ENCODE measurements at places on chromosomes 3 and 15.

DNA sequence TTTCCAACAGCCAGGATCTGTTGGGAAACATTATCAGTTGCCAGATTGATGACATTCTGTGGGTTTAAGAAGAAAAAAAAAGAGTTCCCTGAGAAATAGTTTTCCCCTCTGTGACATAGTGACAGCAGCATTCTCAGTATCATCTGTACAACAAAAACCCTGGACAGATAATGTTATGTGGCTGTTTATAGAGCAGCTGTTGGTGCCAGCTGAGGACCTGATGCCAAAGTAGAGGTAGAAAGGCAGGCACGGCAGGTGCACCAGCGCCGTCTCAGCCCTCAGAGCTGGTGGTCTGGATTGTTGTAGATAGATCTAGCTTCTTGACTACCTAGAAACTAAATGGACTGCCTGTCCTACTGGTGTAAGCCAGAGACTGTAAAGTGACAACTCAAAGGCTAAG, 56.2 kb upstream of the FILIP1L start:
- DNase-seq: no peak

DNA sequence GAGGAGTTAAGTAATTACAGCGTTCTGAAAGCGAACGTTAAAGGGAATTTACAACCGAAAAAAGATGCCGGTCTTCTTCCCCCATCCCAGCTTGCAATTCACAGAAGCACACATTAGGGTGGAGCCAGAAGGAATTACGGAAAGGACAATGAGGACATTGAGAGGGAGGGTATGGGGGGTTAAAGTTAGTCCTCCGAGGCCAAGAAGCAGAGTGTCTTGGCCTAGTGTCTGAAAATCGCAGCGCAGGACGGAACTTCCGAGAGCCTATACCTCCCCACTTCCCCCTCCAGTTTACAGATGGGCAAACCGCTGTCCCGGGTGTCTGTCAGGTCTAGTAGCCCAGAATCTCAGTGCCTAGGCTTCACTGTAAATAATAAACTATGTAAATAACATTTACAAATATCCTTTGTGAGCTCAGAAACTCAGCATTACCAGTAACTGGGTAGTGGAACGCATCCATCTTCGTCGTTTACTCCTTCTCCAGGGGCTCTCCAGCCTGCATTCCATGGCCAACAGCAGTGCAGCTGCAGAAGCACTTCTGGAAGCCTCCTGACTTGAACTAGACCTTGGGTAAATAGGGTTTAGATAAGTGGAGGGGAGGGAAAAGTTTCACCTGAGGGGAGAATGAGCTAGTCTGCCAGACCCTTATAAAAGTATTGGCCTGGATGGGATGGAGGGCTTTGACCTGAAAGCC, 922 bp downstream of the ADPRH start:
- DNase-seq: peak; percentile 68

DNA sequence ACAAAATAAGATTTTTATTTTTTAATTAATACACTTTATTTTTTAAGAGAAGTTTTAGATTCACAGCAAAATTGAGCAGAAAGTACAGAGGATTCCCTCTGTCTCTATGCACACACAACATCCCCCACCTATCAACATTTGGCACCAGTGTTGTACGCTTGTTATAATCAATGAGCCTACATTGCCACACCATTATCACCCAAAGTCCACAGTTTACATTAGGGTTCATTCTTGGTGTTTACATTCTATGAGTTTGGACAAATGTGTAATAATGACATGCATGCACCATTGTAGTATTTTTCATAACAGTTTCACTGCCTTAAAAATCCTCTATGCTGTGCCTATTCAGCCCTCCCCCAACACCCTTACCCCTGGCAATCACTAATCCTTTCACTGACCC, 51.3 kb upstream of the TTBK2 start:
- no peak for DNase-seq

DNA sequence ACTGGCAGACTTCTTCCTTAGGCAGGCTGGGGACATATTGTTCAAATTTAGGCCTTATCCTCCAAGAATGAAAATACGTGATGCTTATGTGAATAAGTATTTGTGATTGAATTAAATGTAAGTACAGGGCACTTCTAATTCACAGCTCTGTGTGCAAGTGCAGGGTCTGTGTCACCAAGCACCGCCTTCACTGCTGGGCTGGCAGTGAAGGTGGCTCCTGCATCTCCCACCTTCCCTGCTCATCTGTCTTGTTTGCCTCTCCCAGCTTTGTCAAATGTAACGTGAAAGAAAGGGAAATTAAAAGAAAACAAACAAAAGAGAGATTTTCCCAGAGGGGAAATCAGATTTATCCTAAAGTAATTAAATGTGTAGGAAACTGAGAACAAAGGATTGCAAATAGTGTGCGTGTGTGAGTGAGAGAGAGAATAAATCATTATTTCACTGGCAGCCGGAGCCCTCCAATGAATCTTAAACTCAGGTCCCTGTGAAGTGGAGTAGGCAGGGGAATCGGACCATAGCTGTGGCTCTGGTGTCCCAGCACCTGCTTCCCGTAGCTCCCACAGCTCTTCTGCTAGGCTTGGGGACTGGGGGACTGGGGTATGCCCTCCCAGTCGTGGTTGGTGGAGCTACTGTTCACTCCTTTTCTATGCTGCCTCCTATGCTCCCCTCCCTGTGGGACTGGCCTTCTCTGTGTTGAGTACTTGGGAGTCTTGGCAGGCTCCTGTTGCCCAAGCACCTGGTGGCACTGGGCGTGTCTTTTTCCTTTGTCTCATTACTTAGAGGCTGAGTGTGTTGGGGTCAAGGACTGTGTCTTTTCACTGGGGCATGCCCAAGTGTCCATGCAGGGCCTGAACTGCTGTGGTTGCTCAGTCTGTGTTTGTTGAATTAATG, 222.2 kb downstream of the EPHB1 start:
- no peak for DNase-seq

- DNase-seq: no peak
Measured at GRCh38 chr15:67006083-67007065, 59.0 kb upstream of the SMAD3 start.

DNA sequence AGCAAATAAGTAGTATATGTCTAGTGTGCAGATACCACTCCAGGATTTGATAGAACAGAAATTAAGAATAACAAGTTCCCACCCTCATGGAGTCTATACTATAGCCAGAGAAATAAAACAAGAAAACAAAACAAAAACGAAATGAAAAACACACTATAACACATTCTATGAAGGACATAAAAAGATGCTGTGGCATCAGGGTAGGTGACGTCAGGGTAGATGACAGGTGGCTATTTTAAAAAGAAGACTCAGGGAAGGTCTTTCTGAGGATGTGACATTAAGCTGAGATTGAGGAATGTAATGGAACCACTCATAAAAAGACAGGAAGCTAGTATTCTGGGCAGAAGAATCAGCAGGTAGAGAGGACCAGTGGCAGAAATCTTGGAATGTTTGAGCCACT, 469.6 kb downstream of the RAP2B start:
- DNase-seq: no peak

DNA sequence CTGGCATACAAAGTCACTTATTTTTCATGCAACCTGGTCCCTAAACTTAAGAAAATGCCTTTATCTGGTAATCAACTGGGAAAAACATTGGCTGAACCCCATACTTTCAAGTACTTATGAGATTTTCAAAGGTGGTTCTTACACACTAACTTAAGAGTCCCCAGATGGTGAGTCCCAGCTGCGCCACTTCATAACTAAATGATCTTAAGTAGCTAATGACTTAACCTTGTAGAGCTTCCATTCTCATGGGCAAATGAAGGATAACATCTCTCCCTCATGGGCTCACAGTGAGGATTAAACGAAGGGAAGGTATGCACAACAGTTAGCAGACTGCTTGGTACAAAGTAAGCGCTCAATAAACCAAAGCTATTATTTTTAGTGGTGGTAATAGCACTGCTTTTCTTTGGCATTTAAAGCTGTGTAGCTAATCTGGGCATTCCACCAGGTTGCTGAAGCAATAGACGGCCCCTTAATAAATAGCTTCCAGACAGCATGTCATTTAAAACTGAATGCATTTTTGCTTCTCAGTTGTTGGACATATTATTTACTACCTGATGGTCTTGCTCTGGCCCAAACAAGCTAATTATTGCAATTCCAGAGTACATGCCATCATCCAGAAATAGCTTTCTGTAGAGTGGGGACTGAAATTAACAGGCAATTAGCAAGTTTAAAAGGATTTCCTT, 55.4 kb downstream of the LIPC start:
- no peak for DNase-seq

GRCh38 chr3:119343719-119344118, 49.5 kb downstream of the ARHGAP31 start:
- DNase-seq: peak; percentile 42

DNA sequence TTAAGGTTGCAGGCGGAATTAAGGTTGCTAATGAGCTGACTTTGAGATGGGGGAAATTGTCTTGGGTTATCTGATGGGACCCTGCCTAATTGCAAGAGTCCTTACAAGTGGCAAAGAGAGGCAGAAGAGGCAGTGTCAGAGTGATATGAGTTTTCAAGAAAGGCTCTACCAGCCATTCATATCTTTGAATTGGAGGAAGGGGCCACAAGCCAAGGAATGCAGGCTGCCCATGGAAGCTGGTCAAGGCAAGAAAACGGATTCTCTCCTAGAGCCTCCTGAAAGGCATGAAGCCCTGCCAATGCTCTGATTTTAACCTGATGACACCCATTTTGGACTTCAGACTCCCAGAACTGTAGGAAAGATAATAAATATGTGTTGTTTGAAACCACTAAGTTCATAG, 20.6 kb upstream of the SMAD6 start:
- DNase-seq: no peak

DNA sequence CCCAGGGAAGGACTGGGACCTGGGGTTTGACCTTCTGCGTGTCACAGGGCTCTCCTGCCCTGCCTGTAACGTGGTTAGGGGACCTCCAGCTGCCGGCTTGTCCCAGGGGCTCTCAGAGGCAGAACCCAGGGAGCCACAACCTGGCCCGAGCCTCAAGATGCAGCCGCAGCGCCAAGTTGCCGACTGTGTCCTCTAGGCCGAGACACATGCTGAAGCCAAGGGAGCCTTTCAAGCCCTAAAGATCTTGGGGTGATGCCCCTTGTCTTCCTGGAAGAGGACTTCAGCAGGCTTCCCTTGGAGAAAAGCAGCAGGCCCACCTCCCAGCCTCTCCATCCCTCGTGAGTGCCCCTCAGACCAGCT, 7.2 kb downstream of the DNAJB8 start:
- no peak for DNase-seq

- no peak for DNase-seq
Measured at GRCh38 chr3:72437661-72438406, 410.4 kb downstream of the SHQ1 start.

DNA sequence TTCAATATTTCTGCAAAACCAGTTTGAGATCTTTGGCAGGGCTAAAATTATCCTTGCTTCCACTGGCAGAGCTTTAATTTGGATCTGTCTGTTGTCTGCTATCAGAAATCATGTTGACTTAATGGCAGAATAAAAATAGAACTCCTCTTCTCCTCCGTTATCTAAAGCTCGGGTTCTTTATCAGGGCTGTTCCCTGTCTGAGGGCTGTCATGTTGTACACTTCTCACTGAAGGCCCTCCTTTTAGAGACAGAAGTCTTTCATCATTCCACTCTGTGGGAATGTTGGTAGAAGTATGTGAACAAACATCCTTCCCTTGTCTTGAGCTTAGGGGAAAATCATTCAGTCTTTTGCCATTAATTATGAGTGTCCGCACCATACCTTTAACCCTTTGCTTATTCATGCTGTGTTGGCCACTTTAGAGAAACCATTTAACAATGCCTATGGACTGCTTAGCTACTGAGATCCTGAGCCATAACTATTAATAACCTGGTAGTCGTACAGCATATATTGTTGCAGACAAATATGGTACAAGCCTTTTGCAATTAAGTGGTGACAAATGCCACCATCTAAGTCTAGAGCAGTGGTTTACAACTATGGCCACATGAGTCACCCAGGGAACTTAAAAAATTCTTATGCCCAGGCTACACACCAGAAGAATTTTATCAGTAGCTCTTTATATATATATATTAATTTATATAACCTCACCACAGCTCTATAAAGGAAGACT, 226.0 kb upstream of the TPM1 start:
- DNase-seq: no peak

- DNase-seq: no peak
Measured at GRCh38 chr3:63290686-63291085, 12.6 kb downstream of the SYNPR start.

DNA sequence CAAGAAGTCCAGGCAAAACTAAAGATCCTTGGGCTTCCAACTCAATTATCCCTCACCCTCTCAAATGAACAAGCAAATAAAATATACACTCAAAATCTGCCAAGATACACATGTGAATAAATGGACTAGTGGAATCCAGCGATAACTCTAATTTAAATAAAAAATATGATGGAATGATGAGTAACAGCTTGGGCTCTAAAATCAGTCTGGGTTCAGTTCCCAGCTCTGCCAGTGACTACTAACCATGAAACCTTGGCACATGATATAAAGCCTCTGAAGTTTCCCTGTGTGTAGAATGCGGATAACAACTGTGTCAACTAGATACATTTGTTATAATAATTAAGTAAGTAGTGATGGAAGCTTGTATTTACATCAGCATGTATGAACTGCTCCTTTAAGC, 81.3 kb downstream of the CADPS start:
- DNase-seq: no peak

GRCh38 chr3:194397757-194398312, 1.2 kb downstream of the GP5 start:
- no peak for DNase-seq

- no peak for DNase-seq
Measured at GRCh38 chr3:110027446-110028080, 690.2 kb upstream of the DPPA4 start.

DNA sequence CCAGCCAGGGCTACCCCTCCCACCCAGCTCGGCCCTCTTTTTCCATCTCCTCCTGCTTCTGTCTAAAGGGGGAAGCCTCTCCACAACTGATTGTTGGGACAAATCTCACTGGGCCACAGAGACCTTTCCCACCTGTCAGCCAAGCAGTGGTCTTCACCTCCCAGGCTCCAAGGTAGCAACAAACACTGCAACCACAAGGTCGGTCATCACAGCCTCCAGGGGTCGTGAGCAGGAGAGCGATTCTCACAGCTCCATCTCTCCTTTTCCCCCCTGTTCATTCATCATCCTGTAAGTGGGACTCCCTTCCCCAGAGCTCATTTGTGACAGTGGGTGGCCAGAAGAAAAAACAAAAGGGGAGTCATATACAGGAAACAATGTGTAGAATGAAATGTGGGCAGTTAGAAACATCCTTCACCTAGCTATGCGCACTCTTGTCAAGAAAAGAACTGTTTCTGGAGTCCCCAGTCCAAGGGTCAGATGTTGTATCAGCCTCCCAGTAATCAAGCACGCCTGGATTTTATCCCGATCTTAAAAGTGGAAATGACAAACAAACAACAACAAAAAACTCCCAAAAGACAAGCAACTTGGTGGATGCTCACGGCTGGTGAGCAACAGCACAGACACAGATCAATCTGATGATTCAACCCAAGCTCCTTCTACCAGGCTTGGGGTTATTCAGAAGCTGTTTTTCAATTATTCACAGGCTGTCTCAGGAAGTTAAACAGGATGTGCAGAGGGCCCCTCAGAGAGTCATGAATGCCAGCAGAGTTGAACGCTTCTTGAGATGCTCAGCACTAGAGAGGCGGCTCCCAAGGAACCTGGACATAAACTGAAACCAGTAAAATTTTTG, 22.4 kb downstream of the LYZL4 start:
- no peak for DNase-seq
